Stimulated activated CD8-positive, alpha-beta memory T cell treated with anti-CD3 and anti-CD28 coated beads, Interleukin-4, amount 100 ng/mL, for 4 hours (primary cell): ENCODE measurements at places on chromosomes 4 and X.

DNA sequence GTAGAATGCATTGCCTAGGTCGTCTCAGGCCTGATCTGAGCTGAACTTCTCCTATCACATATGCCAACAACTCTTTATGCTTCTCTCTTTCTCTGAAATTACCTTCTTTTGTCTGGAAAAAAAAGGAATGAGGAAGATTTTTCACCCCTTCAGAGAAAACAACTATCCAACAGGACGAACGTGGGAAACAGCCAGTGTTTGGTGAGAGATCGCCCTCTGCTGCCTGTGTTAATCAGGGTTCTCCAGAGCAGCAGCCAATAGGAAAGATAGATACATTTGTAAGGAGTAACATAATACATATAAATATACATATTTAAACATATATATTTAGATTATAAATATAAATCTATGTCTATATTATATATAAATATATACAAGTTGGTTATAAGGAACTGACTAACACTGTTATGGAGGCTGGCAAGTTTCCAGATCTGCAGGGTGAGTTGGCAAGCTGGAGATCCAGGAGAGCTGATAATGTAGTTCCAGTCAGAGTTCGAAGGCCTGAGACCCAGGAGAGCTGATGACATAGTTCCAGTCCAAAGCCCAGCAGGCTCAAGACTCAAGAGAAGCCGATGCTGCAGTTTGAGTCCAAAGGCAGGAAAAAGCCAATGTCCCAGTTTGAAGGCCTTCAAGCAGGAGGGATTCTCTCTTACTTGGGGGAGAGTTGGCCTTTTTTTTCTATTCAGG lies 13.3 kb downstream of the CETN2 start:
- DNase-seq = no peak

- DNase-seq = no peak
Observed at GRCh38 chr4:4734425-4734824, 125.0 kb upstream of the MSX1 start.

DNA sequence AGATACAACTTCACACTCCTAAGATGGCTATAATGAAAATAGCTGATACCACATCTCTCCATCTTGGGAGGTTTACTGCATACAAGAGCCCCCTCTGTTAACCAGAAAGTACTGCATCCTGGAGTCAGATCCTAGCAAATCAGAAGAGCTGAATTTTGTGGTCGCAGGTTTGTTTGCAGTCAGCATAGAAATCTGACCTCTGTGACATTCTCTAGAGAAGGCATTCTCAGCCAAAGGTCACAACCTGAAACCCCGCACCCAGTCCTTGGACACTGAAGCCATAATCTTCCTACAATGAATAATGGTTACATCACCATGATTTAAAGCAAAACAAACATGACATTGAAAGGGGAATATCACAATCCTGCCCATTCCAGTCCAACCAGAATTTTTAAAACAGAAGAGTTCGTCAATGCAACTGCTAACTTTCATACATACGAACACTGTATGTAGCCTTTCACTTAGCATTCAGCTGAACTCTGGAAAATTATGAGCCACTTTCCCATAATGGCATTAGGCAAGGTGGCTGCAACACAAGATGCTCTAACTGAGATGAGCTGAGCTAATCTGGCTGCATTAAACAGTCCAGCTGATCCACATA lies 17.6 kb downstream of the HS6ST2 start:
- DNase-seq = no peak

GRCh38 chr4:127445471-127445870 lies 187.3 kb upstream of the INTU start:
- no peak for DNase-seq

DNA sequence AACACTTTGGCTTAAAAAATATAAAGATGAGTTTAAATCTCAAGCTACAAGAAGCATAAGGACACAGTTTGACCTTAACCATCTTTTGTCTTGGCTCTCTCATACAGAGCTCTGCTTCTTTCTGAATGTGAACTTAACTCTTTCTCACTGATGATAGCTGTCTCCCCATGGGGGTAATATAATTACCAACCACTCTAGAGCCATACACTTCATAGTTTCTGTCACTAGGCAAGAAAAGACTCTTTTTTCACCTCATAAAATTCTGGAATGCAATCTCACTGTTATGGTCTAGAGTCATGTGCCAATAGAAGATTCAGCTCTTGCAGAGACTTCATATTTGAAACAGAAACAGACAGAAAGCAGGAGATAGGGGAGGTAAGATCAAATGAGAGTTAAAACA lies 481.7 kb upstream of the AGA start:
- no peak for DNase-seq

- DNase-seq = no peak
Observed at GRCh38 chr4:7761720-7762119, 177.9 kb downstream of the AFAP1 start.

GRCh38 chr4:56426273-56426672 lies 9.1 kb downstream of the PPAT start:
- DNase-seq = no peak

DNA sequence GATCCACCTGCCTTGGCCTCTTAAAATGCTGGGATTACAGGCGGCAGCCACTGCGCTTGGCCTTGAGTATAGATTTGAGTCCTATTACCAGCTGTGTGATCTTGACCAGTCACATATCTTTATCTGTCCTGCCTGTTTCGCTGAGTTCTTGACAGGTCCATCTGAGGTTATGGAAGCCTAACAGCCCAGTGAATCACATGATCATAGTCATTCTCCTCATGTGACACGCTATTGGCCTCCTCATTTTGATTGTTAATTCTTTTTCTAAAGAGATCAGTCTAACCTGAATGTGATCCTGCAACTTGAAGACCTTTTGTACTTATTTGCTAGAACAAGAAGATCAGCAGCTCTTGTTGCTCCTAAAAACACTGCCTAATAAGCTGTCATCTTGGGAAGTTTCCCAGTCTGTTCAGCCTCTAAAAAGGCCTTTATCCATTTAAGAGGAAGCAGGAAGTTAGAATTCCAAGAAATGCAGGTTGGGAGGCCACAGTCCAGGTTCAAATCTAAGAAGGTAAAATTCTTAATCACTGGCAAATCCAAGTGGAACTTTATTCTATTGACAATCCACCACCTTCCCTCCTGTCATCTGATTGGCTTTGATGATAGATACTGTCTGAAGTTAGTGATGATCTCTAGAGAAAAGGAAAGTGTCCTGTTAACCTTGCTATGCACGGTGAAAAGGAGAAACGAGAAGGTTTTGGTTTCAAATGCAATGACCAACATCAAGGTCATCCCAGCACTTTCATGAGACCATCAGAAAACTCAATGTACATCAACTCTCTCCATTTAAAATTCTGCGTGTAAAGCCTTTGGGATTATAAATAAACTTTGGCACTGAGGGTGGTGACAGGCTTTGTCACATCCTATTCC lies 86.9 kb downstream of the CHRNA9 start:
- no peak for DNase-seq

- DNase-seq = no peak
Observed at GRCh38 chr4:163330916-163331628, 1.3 kb downstream of the NPY1R start.

- no peak for DNase-seq
Observed at GRCh38 chrX:3711331-3711917, 2.0 kb downstream of the PRKX start.

DNA sequence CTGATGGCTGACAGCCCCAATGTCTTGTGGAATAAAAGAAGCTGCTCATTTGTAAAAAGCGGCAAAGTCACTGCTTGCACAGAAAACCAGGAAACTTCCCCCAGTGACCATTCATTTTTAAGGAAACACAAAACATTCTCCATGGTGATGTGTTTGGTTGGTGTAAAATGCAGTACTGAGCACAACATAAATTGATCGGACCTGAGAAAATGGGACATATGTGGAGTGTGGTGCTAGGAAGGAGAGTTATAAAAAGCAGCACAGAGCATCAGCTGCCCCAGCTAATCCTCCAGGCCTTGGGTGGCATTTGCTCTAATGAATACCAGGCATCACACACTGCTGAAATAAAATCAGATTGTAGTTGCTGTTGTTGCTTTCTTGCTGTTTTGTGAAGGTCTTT lies 55.2 kb downstream of the GLRA2 start:
- no peak for DNase-seq

DNA sequence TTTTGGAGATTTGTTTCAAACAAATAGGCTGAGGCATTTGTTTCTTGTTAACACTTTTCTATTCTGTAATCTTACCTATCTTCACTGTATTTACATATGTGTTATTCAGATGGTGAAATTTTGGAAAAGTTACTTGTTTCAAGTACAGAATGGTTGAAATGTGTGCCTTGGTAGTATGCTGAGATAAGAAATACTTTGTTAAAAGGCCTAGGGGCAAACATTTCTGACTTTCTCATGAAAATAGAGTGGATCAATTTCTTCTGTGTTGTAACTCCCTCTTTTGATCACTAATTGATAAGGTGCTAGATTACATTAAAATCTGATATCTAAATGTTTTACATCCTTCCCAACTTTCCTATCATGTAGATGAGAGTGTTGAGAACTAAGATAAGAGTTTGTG lies 18.1 kb downstream of the USO1 start:
- DNase-seq = no peak
